ENCODE measurements at places on chromosomes 1 and 21.

DNA sequence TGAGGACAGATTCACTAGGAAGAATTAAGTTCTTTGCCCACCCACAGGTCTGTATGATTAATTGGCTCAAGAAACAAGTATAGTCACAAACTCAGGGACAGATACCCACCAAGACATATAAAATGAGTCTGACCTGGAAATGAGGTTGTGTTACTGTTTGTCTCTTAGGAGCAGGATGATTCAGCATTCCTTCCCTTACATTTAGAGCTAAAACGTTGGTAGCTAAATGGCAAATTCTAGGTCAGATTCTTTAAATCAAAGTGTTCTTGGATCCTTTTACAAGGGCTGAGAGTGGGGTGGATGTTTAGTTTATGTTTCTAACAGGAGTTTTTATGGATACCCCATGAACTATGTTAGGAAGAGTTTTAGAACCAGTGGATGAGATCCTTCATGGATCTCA, 4.7 kb downstream of the RIMKLA start:
- no peak for DNase-seq

- no peak for DNase-seq
Measured at GRCh38 chr1:67058242-67058641, 4.3 kb upstream of the SLC35D1 start.

DNA sequence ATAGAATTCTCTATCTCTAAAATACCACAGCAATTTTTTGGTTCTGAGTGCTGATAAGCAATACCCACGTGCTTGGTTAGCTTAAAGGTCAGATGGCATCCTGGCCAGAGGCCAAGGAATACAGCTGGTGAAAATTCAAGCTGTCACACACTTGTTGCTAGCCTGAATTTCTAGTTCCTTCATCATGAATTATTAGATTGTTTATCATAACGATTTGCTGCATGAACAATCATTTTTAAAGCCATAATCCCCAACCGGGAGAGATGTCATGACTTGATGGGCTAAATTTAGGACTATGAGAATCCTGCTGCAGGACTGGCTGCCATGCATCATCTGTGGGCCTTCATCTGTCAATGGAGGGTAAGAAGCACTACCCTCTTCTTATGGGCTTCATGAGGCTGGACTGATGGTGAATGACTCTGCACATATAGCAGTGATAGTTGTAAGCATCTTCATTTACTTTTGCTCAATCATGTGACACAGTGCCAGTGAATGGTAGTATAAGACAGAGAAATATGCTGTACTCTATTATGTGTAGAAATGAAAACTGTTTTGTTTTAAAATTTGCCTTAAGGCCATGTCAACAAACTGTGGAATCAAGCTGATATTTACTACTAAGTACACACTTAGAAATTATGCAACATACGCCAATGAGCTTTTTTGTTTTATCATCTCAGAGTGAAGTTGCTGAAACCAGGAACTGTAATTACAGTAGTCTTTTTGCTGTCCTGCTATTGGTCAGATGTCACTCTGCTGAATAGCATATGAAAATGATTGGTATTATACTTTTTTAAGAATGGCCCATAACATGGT, 80.5 kb upstream of the RALGPS2 start:
- no peak for DNase-seq

GRCh38 chr1:2352897-2353550, 38.3 kb downstream of the MORN1 start:
- no peak for DNase-seq

- no peak for DNase-seq
Measured at GRCh38 chr21:45906196-45906805, 75.3 kb upstream of the COL6A1 start.

DNA sequence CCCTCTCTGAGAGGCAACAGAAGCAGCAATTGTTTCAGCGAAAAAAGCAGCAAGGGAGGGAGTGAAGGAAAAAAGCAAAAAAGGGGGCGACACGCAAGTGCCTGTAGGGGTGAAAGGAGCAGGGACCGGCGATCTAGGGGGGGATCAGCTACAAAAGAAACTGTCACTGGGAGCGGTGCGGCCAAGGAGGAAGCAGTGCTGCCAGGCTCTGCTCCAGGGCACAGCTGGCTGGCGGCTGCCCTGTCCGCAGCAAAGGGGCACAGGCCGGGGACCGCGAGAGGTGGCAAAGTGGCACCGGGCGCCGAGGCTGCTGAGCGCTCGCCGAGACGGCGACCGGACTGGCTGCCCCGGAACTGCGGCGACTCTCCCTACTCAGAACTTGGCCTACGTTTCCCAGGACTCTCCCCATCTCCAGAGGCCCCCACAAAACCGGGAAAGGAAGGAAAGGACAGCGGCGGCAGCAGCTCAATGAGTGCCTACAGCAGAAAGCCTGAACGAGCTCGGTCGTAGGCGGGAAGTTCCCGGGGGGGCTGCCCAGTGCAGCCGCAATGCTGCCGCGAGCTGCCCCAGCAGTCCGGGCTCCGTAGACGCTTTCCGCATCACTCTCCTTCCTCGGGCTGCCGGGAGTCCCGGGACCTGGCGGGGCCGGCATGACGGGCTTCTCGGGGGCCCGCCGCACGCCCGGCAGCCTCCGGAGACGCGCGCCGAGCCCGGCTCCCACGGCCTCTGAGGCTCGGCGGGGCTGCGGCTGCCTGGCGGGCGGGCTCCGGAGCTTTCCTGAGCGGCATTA, 1.0 kb upstream of the CDKN2C start:
- DNase-seq = no peak

- no peak for DNase-seq
Measured at GRCh38 chr1:192983349-192983980, 75.7 kb downstream of the UCHL5 start.

DNA sequence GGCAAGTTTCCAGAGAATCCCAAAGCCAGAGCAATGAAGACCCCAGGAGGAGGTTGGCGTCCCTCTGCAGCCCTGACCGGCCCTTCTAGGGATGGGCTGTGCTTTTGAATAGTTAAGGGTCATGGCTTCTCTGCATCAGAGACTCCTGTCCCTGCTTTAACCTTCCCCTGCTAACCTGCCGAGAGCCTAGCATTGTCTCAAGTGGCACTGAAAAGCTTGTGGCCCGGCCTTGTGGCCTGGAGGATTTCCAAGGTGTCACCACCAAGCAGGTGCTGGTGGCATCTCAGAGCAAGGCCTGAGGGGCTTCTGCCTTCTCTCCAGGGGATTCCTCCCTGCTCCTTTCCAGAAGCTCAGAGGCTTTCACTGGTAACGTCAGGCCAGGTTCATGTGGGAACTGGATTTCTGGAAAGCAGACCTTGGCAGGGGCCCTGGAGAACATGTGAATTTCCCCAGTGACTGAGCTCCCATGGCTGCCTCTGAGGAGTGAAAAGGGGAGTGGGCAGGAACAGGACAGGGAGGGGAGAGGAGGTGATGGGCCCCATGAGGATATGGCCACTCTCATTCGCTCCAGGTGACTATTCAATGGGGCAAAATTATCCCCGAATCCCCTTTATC, 409.9 kb downstream of the PTPRU start:
- no peak for DNase-seq

GRCh38 chr1:109926662-109927300, 16.1 kb downstream of the CSF1 start:
- DNase-seq = no peak

GRCh38 chr1:61120998-61121397, 38.6 kb downstream of the NFIA start:
- DNase-seq = no peak

DNA sequence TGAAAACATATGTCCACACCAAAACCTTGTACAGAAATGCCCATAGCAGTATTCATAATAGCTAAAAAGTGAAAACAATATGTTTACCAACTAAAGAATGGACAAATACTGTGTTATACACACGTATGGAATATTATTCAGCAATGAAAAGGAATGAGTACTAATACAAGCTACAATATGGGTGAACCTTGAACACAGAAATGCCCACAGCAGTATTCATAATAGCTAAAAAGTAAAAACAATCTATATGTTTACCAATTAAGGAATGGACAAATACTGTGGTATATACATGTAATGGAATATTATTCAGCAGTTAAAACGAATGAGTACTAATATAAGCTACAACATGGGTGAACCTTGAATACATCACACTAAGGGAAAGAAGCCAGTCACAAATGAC, 3.0 kb downstream of the BTG3 start:
- no peak for DNase-seq

DNA sequence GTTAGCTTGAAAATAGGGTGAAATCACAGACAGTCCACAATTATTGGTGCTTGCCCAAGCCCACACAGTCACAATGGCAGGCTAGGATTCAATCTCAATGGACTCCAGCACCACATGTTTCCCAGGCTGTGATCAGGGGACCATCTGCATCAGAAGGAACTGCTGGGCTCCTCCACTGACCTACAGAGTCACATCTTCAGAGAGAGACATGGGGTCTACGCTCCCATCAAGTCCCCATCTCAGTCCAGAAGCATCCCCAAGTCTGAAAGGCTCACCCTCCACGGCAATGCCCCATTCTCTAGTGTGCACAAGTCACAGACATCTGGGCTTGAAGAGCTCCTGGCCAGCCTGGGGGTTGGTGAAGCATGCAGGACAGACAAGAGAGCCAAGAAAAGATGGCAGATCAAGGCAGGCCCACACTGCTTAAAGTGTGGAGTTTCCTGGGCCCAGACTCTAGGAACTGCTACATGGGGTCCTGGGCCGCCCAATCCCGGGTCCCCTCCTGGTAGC, 262.5 kb downstream of the NPHP4 start:
- no peak for DNase-seq

DNA sequence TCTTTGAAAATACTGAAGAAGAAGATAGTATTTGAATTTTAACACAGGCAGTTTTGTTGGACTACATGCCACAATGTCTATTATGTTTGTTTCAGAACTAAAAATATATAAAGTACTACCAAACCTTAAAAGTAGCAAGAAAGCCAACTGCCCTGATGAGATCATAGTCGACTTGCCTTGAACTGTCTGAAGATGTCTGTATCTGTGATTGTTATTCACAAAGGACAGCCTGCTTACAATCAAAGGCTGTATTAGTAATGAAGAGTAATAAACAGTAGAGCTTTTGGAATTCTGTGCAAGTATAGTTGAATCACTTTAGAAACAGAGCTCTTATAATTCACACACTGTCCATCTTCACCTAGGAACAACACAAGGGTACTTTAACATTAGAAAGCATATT, 228.3 kb downstream of the NCAM2 start:
- no peak for DNase-seq

DNA sequence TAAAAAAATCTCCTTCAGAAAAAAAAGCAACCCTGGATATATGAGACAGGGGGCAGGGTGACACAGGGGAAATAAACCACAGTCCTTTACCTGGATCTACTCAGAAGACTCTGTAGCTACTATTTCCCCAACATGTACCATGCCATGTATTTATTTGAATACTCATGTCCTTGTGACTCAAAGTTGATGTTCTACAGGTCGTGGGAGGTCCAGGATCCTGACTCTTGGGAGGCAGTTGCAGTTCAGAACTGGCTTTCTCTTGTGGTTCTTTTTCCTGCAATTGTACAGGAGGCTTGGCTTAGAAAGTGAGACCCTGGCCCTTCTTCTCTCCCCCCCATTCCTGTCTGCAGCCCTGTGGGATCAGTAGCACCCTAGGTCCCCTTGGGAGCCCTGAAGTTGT, 5.8 kb upstream of the IL24 start:
- no peak for DNase-seq

Data from NCI-H2081 treated with DMSO at 0.1 percent for 48 hours (cell line).